Fibroblast of lung (primary cell): ENCODE measurements at places on chromosomes 2 and 18. TPM values are rescaled to one million over a fixed set of nuclear protein-coding genes. Genes with fewer than 3 reads are reported as not detected.

- H3K36me3 ChIP-seq, result no peaks in the 10 kb centered on the region
- H3K27me3 ChIP-seq, result peaks cover 6% of the 10 kb centered on the region
- H3K27ac ChIP-seq, result no peak overlapping the region
- DNase-seq, result no peak
Measured at GRCh38 chr2:11659851-11660250, 10.1 kb downstream of the NTSR2 start.

- H3K27me3 ChIP-seq, result no peaks in the 10 kb centered on the region
- H3K36me3 ChIP-seq, result no peaks in the 10 kb centered on the region
- H3K4me1 ChIP-seq, result peaks cover 8% of the 10 kb centered on the region
- DNase-seq, result peak; percentile 87
Measured at GRCh38 chr2:180625006-180625844, 355.2 kb upstream of the UBE2E3 start.

DNA sequence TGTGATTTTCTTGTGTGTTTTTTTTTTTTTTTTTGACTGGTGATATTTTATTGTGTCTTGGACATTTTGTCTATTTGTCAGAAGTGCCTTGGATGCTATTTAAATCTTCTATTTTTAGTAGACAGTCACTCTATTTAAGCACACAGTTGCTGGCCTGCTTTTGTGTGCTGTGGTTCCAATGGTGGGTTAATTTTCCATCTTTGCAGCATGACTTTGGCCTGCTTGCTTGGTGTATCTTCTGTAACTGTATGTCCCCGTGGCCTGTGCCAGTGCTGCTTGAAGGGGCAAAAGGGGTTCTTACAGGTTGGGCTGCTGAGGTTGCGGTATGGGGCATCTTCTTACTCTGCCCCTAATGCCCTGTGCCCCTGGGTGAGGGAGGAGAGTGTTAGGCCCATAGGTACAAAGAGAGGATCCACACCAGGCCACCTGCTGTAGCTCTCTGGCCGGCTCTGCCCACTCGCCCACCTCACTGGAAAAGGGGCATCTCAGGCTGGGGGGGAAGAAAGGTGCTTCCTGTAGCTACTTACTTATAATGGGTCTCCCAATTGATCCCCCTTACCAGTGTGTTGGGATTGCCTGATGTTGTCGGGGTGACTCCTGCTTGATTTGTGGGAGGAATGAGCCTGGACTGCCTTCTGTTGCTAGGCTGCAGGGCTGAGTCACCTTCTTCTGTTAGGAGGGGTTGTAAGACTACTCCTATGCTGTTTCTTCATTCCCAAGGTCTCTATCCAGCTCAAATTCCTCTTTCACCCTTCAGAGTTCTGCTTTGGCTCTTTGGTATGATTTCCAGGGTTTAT lies 490.0 kb upstream of the HS6ST1 start:
- H3K4me1 ChIP-seq, result no peaks in the 10 kb centered on the region
- no peak overlapping the region for H3K27ac ChIP-seq
- no peaks in the 10 kb centered on the region for H3K36me3 ChIP-seq
- no peak overlapping the region for H3K4me3 ChIP-seq
- no peaks in the 10 kb centered on the region for H3K27me3 ChIP-seq
- DNase-seq, result peak; percentile 38

DNA sequence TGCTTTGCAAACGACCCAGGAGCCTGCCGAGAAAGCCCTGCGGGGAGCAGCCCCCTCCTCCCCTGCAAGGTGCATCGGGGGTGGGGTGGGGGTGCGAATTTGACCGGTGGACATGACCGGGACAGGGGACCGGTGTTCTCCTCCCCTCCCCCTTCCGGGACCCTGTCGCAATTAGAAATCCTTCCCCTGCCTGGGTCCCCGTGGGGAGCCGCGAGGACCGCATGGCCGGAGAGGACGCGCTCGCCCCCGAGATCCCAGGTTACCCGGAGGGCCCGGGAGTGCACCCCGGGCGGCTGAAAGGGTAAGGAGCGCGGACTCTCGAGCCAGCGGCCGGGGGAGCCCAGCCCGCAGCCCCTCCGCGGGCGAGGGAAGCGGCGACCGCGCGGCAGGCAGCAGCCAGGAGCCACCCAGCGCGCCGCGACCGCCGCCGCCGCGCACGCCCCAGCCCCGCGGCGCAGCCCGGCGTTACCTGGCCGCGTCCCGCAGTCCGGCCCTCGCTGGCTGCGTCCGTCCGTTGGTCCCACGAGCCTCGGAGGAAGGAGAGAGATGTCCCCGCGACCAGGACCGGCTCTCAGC lies 482 bp downstream of the DLGAP1 start:
- no peaks in the 10 kb centered on the region for H3K4me1 ChIP-seq
- no peaks in the 10 kb centered on the region for H3K36me3 ChIP-seq
- no peak for DNase-seq
- H3K27ac ChIP-seq, result no peak overlapping the region

TMEM200C gene
- 0.17 and 0.26 TPM in 2 replicates for total RNA-seq

- no peaks in the 10 kb centered on the region for H3K27me3 ChIP-seq
- no peak overlapping the region for H3K27ac ChIP-seq
- no peaks in the 10 kb centered on the region for H3K4me1 ChIP-seq
- H3K36me3 ChIP-seq, result no peaks in the 10 kb centered on the region
Measured at GRCh38 chr2:113686537-113686936, 59.5 kb downstream of the RABL2A start.

DNA sequence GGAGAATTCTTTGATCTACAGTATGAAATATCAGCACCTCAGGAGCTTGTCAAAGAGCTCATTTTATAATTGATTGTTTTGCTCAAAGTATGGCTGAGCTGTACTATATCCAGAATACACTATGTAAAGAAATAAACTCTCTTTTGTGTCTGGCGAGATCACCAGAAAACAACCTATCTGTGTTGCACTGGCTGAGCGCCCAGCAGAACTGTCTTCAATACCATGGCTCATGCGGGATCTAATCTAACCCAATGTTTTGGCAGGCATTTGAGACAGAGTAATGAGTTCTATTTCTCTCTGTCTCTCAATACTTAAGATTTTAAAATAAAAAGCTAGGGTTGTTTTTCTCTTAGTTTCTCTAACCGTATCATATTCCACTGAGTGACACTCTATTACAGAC lies 192.4 kb downstream of the L3MBTL4 start:
- H3K27me3 ChIP-seq, result no peaks in the 10 kb centered on the region
- H3K36me3 ChIP-seq, result no peaks in the 10 kb centered on the region
- DNase-seq, result no peak
- no peak overlapping the region for H3K4me3 ChIP-seq
- no peak overlapping the region for H3K27ac ChIP-seq
- H3K4me1 ChIP-seq, result no peaks in the 10 kb centered on the region

DNA sequence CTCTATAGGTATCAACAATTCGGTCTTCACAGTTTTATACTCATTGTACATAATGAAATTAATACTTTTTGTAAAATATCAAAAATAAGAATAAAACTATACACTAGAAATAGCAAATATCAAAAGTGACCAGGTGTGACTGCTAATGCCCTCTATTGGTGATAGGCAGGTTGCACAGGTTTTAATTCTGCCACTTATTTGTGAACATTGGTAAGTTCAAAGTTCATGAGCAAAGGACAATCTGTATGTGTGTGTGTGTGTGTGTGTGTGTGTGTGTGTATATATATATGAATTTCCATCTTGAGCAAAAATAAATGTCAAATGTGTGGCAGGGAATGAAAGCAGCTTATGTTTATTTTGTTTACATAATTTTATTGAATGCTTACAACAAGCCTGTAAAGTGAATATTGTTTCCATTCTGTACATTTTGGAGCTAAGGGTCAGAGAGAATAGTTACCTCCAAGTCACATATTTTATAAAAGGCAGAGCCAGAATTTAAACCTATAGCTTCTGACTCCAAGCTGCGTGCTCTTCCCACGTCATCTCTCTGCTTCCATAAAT lies 537.4 kb downstream of the CPS1 start:
- H3K27ac ChIP-seq, result no peak overlapping the region
- H3K4me1 ChIP-seq, result no peaks in the 10 kb centered on the region
- no peaks in the 10 kb centered on the region for H3K36me3 ChIP-seq
- no peak for DNase-seq

DNA sequence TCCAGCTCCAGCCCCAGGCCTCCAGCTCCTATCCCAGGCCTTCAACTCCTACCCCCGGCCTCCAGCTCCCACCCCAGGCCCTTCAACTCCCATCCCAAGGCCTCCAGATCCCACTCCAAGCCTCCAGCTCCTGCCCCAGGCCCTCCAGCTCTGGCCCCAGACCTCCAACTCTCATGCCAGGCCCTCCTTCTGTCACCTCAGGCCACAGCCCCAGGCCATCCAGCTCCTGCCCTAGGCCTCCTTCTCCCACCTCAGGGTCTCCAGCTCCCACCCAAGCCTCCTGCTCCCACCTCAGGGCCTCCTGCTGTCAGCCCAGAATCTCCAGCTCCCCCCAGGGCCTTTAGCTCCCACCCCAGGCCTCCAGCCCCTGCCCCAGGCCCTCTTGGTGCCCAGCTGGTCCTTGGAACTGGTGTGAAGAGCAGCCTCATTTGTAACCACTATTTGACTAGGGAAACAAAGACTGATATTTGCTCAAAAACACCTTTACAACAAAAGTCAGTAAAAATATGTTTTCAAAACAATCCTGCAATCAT lies 67.8 kb upstream of the SALL3 start:
- no peaks in the 10 kb centered on the region for H3K27me3 ChIP-seq
- H3K4me1 ChIP-seq, result no peaks in the 10 kb centered on the region
- H3K27ac ChIP-seq, result no peak overlapping the region
- no peak overlapping the region for H3K4me3 ChIP-seq

GRCh38 chr2:17355608-17356329 lies 162.5 kb downstream of the RAD51AP2 start:
- no peaks in the 10 kb centered on the region for H3K27me3 ChIP-seq
- peak; percentile 23 for DNase-seq
- H3K4me1 ChIP-seq, result no peaks in the 10 kb centered on the region
- H3K4me3 ChIP-seq, result no peak overlapping the region
- no peak overlapping the region for H3K27ac ChIP-seq

DNA sequence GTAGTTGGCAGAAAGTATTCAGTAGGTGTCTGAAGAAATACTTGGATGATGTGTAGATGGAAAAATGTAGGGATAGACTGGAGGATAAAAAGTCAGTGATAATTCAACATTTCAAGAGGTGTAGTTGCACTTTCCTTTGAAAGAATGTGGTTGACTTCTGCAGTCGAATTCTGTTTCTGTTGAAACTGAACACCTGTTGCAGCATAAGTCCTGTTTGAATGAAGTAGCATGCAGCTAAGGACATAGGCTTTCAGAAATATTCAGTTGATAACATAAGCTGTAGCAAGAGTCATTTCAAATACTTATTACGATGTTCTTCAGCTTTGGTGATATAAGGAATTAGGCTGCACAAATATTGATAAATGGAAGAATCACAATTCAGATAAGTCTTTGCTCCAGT lies 337.9 kb upstream of the LRRTM1 start:
- H3K4me1 ChIP-seq, result no peaks in the 10 kb centered on the region
- no peak overlapping the region for H3K4me3 ChIP-seq
- no peaks in the 10 kb centered on the region for H3K36me3 ChIP-seq
- no peak for DNase-seq
- no peaks in the 10 kb centered on the region for H3K27me3 ChIP-seq
- no peak overlapping the region for H3K27ac ChIP-seq

GRCh38 chr2:71576541-71576940 lies 123.2 kb downstream of the DYSF start:
- H3K36me3 ChIP-seq, result no peaks in the 10 kb centered on the region
- no peak overlapping the region for H3K27ac ChIP-seq
- H3K4me1 ChIP-seq, result no peaks in the 10 kb centered on the region
- peaks cover 2% of the 10 kb centered on the region for H3K27me3 ChIP-seq
- DNase-seq, result no peak
- H3K4me3 ChIP-seq, result no peak overlapping the region

CXCR1 gene
- not detected in 2 replicates for total RNA-seq

GRCh38 chr2:240927390-240927781 lies 21.2 kb downstream of the CROCC2 start:
- no peak overlapping the region for H3K27ac ChIP-seq
- no peaks in the 10 kb centered on the region for H3K36me3 ChIP-seq
- H3K27me3 ChIP-seq, result no peaks in the 10 kb centered on the region
- peaks cover 5% of the 10 kb centered on the region for H3K4me1 ChIP-seq
- no peak for DNase-seq
- H3K4me3 ChIP-seq, result peak overlapping the region; percentile 45

DNA sequence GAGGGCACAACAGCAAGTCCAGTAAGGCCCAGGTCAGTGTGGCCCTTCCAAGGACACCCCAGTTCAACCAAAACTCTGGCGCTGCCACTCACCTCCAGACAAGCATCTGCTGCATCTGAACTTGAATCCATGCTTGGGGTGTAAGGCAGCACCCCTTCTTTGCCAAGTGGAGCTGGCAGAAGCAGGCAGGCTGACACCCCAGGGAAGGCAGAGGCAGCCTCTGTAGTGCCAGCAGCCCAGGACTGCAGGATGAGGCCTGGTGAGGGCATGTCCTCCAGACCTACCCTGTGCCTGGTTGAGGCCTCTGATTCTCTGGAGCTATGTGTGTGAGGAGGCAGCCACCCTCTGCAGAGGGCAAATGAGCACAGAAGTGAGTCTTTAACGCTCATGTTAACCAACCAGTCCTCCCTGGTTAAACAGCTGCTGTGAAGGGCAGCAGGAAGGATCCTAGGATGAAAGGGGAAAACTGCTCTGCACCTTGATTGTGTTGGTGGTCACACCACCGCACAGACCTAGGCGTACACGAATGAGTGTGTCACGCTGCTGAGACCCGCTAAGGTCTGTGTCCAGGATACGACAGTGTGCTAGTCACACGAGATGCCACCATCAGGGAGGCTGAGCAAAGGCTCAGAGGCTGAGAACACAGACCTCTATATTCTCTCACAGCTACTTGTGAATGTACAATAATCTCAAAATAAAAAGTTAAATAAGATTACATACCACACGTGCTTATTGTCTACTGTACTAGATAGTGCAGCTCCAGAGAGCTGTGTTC lies 2.2 kb downstream of the PARD6G start:
- no peak for DNase-seq
- no peak overlapping the region for H3K27ac ChIP-seq
- H3K27me3 ChIP-seq, result peaks cover 14% of the 10 kb centered on the region
- no peaks in the 10 kb centered on the region for H3K36me3 ChIP-seq
- no peak overlapping the region for H3K4me3 ChIP-seq

GRCh38 chr2:239169311-239170048 lies 231.3 kb downstream of the HDAC4 start:
- no peaks in the 10 kb centered on the region for H3K27me3 ChIP-seq
- no peaks in the 10 kb centered on the region for H3K4me1 ChIP-seq
- H3K36me3 ChIP-seq, result no peaks in the 10 kb centered on the region
- no peak overlapping the region for H3K4me3 ChIP-seq
- DNase-seq, result no peak

- H3K27ac ChIP-seq, result peak overlapping the region; percentile 24
- no peak overlapping the region for H3K4me3 ChIP-seq
- H3K36me3 ChIP-seq, result no peaks in the 10 kb centered on the region
- H3K4me1 ChIP-seq, result peaks cover 2% of the 10 kb centered on the region
Measured at GRCh38 chr2:43634604-43635306, 2.3 kb upstream of the PLEKHH2 start.

- no peaks in the 10 kb centered on the region for H3K4me1 ChIP-seq
- H3K4me3 ChIP-seq, result no peak overlapping the region
- H3K27me3 ChIP-seq, result no peaks in the 10 kb centered on the region
- no peak for DNase-seq
Measured at GRCh38 chr2:159840616-159841015, 42.6 kb upstream of the CD302 start.

KCNF1 gene
- 0.51 and 2.6 TPM in 2 replicates for total RNA-seq

CRYGC gene
- total RNA-seq, result not detected in 2 replicates
